Epithelial cell of proximal tubule (primary cell): ENCODE measurements at places on chromosomes 6 and 20. TPM values are rescaled to one million over a fixed set of nuclear protein-coding genes. Genes with fewer than 3 reads are reported as not detected.

DNA sequence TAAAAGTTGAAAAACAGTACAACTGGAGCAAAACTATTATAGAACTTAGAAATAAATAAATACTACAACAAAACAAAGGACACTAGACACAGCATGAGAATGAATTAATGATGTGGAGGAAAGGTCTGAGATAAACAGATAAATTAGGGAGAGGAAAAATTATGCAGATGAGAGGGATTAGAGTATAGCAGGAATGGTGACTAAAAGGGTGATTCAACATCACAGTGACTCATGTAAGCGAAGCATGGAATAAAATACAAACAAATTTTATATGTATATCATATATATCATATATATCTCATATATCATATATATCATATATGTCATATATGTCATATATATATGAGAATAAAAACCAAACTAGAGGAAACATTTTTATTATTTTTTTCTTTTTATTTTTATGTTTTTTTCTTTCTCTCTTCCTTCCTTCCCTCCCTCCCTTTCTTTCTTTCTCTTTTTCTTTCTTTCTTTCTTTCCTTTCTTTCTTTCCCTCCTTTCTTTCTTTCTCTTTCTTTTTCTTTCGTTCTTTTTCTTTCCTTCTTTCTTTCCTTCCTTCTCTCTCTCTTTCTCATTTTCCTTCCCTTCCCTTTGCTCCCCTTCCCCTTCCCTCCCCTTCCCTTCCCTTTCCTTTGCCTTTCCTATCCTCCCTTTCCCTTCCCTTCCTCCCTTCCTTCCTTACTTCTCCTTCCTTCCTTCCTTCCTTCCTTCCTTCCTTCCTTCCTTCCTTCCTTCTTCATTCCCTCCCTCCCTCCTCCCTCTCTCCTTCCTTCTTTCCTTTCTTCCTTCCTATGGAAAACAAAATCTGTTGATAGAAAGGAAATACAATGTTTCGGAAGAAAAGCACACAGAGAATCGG, 1014.6 kb downstream of the GRIK2 start:
- DNase-seq = no peak

- no peak for DNase-seq
Observed at GRCh38 chr6:6725468-6726209, 137.1 kb downstream of the LY86 start.

Gene DOK5
- 1.9 and 4.4 TPM in 2 replicates for total RNA-seq

Gene MSH5
- 18.4 and 30.4 TPM in 2 replicates for total RNA-seq

GRCh38 chr20:62642051-62642665, at the start of gene SLCO4A1:
Gene SLCO4A1 (plus strand): TSS chr20:62642503. CDS start chr20:62656455, 13,952 bp downstream.
- no peak for DNase-seq

DNA sequence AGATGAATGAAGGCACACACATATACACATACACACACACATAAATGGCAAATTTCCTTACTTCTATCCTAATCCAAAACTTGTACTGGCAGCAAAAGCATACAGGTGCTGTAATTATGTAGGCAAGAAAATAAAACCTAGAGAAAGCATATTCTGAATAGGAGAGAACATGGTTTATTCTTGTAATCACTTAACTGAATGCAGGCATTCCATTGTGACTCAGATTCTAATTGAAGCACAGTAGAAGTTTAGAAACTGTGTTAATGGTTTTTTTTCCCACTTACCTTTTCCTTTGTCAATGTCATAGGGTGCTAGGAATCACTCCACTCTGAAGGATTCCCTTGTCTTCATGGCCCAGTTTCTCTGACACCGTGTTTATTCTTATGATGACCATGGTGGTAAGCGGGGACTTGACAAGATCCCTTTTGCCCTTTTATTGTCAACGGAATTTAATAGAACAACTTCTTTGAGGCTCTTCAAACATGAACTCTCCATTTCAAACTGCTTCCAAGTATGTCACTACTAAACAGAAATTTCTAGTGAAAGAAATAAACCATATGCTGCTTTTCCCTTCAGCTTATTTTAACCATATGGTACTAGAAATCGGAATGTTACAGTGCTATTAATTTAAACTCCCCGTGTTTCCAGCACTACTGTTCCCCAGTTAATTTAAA, 164.2 kb downstream of the OGFRL1 start:
- no peak for DNase-seq

DNA sequence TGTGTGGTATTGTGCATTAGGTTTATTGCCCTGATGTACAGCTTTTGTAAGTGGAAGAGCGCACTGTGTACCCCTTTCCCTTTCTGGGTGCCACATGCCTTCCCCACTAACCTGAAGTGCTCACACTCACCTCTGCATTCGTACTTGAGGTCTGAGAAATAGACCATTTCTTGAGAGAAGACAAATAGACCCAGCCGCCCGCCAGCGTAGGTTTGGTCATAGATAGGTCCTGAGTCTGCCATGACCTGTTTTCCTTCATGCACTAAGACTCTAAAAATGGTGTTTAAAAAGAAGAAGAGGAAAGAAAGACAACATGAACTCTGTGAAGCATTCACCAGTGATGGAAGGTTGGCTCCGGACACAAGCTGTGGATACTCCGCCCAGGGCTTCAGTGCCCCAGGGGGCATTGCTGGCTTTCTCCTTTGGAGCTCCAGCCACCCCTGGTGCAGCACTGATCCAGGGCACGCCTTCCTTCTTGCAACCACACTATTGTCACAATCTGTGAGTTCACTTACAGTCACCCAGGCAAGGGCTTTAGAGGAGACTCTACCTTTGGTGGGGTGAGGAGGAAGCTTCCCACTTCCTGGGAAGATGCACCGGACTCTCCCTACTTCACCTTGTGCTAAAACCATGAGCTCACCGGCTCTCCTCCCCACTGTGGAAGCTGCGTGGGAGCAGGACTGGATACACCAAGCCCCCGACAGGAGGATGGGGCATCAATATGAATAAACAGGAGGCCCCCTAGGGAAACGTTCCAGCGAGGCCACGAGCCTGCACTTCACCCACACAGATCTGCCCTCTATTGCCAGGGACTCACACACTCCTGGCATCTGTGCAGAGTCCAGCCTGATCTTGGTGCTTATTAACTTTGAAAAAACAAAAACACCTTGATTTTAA, 33.3 kb downstream of the THBS2 start:
- DNase-seq = no peak

Gene KIAA1755
- total RNA-seq = 0.06 and 0.29 TPM in 2 replicates
